ENCODE measurements at places on chromosomes 2 and 18. TPM values are rescaled to one million over a fixed set of nuclear protein-coding genes. Genes with fewer than 3 reads are reported as not detected.
A peak's percentile ranks its signal among the peaks of the same experiment; 100 is the strongest.

HOXD8 gene
- 11.5 TPM for total RNA-seq

ABCG8 gene
- not detected for total RNA-seq

LOXHD1 gene
- 1.0 TPM for total RNA-seq

L3MBTL4 gene
- total RNA-seq: 2.8 TPM

EPHA4 gene
- 19.9 TPM for total RNA-seq

CCDC148 gene
- 0.52 TPM for total RNA-seq

IGFBP5 gene
- 1,222 TPM for total RNA-seq

BUB1 gene
- 0.84 TPM for total RNA-seq

DNA sequence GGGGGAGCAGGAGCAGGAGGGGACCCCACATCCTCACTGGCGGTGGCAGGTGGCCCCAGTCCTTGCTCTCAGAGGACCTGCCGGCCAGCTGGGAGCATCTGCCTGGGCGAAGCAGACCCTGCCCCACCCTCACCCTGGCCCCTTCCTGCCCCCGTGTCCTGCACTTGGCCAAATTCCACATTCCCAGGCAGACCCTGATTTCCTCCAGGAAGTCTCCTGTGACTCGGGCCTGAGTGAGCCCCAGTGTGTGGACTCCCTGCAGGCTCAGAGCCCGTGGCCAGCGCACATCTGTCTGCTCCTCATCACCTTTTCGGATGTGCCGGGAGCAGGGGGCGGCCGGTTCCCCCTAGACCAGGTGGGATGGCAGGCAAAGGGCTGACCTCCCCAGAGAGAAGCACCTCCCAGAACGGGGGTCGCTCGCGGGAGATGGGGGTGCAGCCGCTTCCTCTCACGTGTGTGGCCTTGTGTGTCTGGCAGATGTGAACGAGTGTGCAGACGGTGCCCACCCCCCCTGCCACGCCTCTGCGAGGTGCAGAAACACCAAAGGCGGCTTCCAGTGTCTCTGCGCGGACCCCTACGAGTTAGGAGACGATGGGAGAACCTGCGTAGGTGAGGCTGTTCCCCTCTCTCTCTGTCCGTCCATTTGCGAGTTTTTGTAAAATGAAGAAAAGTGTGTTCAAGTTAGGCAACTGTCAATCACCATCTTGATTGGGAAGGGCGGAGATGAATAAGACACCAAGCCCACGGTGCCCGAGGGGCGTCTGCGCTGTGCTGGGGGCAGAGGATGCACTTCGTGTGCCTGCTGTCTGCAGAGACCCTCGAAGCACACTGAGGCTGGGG is 90.4 kb downstream of the TPO start:
- peak; percentile 29 for DNase-seq

- DNase-seq: peak; percentile 13
Observed at GRCh38 chr2:109123586-109124201, 5.3 kb upstream of the SH3RF3 start.

- no peak for DNase-seq
Observed at GRCh38 chr2:31049264-31049663, 89.0 kb downstream of the GALNT14 start.

- DNase-seq: no peak
Observed at GRCh38 chr2:238689871-238690389, 158.0 kb upstream of the TWIST2 start.

DNA sequence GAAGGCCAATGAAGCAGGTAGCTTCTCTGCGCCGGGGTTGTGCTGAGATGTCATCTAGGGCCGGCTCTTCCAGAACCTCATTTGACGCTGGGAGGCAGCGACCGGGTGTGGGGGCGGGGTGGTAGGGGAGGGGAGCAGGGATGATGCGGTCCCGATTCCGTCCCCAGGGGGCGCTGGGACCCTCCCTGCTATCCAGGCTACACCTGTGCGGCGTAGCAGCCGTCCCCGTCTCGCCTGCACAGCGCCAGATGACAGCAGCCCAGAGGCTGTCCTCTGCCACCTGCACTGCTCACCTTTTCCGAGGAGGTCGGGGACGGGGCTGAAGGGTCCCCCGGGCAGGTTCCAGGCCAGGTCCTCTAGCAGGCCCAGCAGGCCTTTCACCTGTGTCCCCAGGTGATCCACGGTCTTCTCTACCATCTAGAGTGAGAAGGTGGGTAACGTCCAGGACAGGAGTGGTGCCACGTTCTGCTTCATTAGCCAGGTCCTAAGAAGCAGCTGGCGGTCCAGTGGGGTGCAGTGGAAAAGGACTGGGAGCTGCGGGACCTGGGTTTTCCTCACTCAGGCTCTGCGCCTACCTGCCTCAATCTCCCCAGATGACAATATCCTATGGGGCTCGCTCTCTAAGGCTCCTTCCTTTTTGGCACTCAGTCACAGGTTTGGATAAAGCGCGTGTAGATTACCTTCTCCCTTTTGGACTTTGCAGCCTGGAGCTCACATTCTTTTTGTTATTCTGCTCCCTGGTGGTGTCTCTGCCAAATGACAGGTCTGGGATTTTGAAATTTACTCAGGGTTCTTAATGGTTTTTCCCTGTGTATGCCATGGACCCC is 56.0 kb upstream of the RAB6C start:
- DNase-seq: no peak

DNA sequence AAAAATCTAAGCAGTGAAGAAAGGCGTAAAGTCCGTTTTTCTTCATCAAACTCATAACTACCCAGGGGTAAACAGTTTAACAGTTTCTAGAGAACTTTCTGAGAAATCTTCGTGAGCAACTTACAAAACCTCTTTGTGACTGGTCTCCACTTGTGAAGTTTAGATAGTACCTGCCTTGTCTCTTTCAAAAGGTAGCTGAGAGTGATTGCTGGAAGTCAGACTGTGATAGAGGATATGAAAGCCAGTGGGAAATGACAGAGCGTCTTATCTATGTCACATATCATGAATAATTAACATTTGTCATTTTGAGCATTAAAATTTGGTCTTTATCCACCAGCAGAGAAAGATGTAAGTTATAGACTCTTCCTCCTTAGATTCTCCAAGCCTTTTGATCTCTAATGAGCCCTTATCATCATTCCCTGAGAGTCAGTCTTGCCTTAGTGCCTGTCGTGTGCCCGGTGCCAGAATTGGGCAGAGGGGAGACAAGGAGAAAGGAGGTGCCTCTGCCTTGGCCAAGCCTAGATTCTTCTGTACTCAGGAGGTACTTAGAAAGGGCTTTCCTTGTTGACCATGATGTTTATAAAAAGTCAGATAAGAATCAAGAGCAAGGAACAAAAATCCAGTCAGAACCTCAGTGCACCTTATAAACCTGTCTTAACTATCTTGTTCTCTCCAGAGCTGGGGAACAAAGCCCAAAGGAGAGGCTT is 205.1 kb upstream of the EPAS1 start:
- no peak for DNase-seq

DNA sequence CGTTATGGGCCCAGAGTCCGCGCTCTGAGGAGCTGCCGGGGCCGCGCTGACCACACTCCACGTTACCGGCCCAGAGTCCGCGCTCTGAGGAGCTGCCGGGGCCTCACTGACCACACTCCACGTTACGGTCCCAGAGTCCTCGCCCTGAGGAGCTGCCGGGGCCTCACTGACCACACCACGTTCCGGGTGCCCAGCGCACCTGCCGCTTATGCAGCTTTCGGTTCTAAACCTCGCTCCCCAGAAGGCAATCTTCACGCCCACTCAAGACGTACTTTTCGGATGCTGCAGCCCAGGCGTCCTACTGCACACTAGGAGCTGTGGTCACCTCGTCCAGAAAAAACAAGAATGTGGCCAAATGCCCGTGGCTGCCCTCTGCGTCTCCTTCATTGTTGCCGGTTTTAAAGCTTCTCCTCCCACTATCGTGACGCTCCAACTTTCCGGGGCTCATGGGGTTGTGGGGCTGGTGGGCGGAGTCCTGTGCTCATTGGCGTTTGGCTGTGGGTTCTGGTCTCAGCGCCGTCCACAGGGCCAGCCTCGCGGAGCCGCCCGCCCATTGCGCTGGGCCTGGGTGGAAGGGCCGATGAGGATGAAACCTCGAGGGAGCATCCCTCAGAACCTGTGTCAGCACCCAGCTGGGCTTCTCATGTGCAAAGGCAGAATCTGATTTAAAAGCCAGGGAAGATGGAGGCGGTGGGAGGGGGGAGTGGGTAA is 11.9 kb downstream of the KCNG2 start:
- DNase-seq: no peak

DNA sequence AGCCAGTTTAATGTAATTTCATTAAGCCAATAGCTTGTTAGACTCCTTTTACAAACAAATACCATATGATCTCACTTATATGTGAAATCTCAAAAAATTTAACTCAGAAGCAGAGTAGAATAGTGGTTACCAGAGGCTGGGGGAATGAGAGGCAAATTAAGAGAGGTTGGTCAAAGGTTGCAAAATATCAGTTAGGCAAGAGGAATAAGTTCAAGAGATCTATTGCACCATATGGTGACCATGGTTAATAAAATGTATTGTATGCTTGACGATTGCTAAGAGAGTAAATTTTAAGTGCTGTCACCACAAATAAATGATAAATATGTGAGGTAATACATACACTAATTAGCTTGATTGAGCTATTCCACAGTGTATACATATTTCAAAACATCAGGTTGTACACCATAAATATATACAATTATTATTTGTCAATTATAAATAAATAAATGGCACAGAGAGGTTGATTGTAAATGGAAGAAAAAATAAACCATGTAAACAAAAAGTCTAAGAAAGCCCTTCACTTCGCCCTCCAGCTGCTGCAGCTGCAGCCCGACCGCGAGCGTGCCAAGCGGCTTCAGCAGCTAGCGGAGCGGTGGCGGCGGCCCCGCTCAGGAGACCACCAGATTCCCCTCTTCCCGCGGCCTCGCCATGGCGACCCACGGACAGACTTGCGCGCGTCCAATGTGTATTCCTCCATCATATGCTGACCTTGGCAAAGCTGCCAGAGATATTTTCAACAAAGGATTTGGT is 23.0 kb upstream of the ACTR2 start:
- DNase-seq: no peak

- no peak for DNase-seq
Observed at GRCh38 chr2:24011250-24012104, 1.6 kb downstream of the MFSD2B start.

- no peak for DNase-seq
Observed at GRCh38 chr2:78245394-78246135, 723.4 kb upstream of the LRRTM4 start.

DNA sequence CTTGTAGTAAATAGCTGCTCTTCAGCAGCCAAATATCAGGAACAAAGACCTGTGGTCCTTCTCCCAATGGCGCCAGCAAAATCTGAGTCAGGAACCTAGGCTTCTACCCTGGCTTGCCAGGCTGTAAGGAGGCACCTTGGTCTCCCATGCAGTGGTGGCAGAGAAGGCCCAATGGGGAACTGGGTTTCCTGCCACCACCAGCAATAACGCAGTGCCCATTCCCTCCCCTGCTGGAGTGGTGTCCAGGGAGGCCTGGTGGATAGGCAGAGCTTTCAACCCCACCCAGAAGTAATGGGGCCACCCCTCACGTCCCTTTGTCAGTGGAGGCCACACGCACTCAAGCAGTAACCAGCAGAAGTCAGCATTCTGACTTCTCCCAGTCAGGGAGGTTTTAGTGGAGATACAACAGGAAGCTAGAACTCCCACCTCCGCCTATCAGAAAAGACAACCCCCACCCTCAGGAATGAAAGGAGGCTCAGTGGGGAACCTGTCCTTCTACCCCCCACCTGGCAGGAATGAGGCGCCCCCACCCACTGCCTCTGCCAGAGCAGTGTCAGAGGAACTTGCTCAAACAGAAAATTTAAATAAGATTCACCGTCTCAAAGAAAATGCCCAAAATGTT is 132.4 kb downstream of the COPS8 start:
- DNase-seq: no peak

- no peak for DNase-seq
Observed at GRCh38 chr2:27915191-27915590, 24.7 kb downstream of the BABAM2 start.

DNA sequence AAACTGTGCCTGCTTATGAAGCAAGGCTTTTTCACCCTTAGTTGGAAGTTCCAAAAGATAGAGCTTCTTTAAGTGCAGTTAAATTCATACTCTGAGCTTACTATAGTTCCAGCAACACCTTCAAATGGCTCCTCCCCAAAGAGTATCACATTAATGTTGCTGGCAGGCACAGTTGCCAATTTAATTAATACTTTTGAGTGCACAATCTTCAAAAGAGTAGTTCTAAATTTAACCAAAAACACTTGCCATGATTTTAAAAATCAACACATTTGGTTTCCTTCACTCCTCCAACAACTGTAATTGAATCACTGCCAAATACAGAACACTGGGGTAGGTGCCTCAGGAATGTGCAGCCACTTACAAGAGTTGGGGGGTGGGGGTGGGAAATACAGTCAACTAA is 150.6 kb upstream of the UBE2E3 start:
- no peak for DNase-seq

DNA sequence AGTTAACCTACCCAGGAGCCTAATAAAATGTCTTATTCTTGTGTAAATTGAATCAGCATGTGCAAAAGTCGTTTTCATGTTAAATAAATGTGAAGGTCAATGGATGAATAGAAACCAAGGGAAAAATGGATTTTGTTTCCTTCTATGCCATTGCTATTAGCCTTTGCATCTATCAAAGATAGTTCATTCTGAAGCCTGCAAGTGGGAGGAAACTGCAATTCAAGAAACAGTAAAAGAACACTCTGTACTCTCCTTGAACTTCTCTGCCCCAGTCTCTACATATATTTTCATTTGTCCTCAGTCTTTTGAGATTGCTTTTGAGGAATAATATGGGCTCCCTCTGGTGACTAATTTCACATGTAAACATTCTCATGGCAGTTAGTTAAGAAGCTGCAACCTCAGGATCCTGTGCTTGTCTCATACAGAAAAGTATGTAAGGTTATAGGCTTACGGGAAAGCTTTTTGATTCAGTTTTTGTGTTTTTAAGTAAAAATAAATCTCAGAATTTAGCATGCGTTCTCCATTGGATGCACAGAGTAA is 1590.0 kb upstream of the LRRTM1 start:
- DNase-seq: no peak

DNA sequence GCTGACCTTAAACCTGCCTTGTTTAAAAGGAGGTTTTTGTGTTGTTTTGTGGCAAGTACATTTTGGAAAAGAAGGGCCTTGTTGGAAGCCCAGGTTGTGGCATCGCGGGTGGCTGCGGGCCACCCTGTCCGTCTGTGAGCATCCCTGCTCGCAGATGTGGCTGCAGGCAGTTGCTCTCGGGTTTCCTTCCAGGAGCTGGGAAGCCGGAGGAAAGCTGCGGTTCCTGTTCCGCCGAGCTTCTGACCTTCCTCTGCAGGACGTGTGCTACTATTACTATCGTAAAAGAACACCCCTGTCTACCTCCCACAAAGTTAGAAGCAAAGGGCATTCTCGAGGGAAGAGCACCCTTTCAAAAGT is 766 bp downstream of the MFF start:
- DNase-seq: peak; percentile 60

GRCh38 chr2:230991598-230991997 is 4.3 kb upstream of the SPATA3 start:
- no peak for DNase-seq

- no peak for DNase-seq
Observed at GRCh38 chr2:54275541-54275940, 19.5 kb upstream of the TSPYL6 start.

DNA sequence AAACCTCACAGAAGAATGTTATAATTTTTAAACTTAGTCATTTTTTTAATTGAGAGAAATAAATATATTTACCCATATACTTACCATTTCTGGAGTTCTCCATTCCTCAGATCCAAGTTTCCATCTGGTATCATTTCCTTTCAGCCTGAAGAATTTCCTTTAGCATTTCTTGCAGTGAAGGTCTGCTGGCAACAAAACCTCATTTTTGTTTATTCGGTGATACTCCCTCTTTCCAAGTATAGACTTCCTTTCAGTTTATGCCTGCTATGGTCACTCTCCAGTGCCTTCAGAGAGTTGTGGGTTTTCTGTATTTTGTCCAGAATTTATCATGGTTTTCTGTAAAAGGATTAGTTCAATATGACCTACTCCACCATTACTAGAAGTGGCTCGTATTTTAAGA is 17.0 kb downstream of the WDPCP start:
- no peak for DNase-seq

Measured in aorta (tissue), 5 donors.